Ascending aorta (tissue), 2 donors: ENCODE measurements at places on chromosomes 4 and X.

- no peaks in the 10 kb centered on the region for H3K27me3 ChIP-seq
- peaks cover 6% of the 10 kb centered on the region for H3K4me1 ChIP-seq
- H3K36me3 ChIP-seq: no peaks in the 10 kb centered on the region
- H3K27ac ChIP-seq: no peak overlapping the region
- H3K4me3 ChIP-seq: no peak overlapping the region
- DNase-seq: no peak
Observed at GRCh38 chr4:101200561-101200960, 146.8 kb downstream of the PPP3CA start.

DNA sequence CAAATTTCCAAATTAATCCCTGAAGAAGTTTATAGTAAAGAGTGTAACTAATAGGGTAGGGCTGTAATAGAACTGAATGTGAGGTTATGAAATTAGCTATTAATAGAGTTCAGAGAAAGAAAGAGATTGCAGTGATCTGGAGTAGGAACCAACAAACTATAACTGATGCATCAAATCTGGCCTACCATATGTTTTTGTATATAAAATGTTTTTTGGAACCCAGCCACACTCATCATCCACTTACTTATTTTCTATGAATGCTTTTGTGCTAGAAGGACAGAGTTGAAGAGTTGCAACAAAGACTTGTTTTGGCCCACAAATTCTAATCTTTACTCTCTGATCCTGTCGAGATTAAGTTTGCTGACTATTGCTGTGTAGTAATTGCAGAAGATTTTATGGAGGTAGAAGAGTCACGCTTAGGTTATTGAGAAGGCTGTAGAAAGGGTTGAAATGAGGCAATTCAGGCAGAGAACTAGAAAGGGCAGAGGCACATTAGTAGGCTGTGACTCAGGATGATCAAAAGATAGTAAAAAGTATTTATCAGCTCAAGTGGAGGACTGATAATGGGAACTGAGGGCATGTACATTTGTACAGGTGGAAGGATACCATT is 298.7 kb upstream of the EMCN start:
- H3K27ac ChIP-seq: no peak overlapping the region
- DNase-seq: no peak

DNA sequence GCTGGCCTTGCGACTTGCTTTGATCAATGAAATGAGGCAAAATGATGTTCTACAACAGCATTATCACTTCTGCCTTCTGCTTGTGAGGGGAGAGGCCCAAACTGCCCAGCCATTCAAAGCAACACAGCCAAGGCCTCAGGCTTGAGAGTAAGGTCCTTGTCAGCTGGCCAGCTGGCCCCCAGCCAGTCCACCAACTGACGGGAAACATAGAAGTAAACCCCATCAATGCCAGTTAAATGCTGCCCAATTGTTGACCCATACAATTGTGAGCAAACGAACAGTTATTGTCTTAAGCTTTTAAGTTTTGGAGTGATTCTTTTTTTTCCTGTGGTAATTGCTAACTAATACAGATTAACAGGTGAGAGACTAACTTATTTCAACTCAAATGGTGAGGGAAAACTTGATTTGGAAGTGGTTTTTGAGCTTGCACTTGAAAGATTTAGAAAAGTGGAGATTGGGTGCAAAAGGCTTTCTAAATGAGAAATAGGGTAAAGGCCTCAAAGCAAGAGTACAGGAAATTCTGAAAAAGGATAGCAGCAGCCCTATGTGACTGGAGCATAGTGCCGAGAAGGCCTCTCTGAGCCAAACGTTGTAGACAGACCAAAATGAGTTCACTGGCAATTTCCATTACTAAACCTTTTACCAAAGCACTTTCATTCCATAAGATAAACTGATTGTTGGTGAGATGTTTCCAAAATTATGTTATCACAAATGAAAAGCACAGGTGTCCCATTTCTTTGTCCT is 66.9 kb downstream of the ARHGEF38 start:
- no peak overlapping the region for H3K27ac ChIP-seq
- DNase-seq: no peak
- no peak overlapping the region for H3K4me3 ChIP-seq
- H3K36me3 ChIP-seq: no peaks in the 10 kb centered on the region
- no peaks in the 10 kb centered on the region for H3K27me3 ChIP-seq
- no peaks in the 10 kb centered on the region for H3K4me1 ChIP-seq

DNA sequence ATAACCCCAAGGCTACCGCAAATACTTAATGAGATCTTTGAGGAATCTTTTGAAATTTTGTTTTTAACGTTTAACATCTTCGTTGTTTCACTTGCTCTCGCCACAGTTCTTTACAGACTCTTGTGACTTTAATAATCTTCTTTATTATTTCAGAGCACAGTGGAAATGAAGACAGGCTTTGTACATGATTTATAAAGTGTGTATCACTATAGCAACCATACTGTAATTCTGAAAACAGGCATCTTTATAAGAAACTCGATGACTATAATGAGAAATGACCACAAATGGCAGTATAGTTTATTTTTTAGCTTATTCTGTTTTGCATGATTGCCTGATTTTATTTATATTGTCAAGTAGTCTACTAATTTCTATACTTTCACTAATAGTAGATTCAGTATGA is 224.4 kb upstream of the GALNTL6 start:
- no peaks in the 10 kb centered on the region for H3K36me3 ChIP-seq
- no peaks in the 10 kb centered on the region for H3K4me1 ChIP-seq
- H3K27ac ChIP-seq: no peak overlapping the region
- H3K4me3 ChIP-seq: no peak overlapping the region

- no peak overlapping the region for H3K27ac ChIP-seq
- no peaks in the 10 kb centered on the region for H3K27me3 ChIP-seq
- no peaks in the 10 kb centered on the region for H3K4me1 ChIP-seq
Observed at GRCh38 chr4:163866728-163867315, 372.3 kb downstream of the TMA16 start.

DNA sequence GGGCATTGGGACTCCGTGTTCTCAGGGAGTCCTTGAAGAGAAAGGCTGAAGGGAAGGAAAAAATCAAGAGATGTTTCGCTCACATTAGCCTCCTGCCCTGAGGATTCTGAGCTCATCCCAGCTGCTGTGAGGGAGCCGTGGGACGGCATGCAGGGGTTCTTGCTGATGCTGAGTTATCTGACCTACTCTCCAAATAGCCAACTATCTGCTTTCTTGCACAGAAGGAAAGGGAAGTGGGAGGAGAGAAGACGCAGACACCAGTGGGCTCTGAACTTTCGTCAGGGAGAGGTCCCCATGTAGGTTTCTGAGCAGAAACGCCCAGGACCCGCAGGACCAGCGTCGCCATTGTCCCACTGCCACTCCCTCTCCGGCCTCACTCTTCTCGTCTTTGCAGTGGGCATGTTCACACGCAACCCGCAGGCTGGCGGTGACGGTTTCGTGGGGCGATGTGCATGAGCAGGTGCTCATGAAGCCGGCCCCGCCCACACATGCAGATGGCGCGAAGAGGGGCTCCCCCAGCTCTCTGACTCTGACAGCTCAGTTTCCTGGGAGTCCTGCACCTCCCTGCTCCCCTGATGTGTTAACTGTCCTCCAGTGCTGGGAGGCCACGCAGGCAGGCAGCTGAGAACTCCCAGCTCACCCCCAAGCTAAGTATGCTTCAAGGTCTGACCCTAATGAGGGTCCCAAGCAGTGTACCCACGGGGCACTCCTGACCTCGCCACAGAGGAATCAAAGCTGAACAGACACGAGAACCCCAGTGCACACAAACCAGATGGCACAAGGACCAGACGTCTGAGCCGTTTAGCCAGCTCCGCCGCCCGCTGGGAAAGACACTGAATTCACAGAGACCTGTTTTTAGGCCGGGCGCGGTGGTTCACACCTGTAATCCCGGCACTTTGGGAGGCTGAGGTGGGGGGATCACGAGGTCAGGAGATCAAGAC is 13.6 kb upstream of the ABLIM2 start:
- DNase-seq: no peak
- no peaks in the 10 kb centered on the region for H3K27me3 ChIP-seq
- no peak overlapping the region for H3K27ac ChIP-seq

GRCh38 chr4:188190461-188190860 is 51.2 kb downstream of the TRIML1 start:
- H3K27ac ChIP-seq: no peak overlapping the region
- no peak overlapping the region for H3K4me3 ChIP-seq
- no peaks in the 10 kb centered on the region for H3K27me3 ChIP-seq
- peaks cover 13% of the 10 kb centered on the region for H3K4me1 ChIP-seq

DNA sequence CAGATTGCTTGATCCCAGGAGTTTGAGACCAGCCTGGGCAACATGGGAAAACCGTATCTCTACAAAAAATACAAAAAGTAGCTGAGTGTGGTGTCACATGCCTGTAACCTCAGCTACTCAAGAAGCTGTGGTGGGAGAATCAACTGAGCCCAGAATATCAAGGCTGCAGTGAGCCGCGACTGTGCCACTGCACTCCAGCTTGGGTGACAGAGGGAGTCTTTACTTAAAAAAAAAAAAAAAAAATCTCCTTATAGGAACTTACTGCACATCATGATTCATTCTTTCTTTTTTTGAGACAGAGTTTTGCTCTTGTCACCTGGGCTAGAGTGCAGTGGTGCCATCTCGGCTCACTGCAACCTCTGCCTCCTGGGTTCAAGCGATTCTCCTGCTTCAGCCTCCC is 24.3 kb downstream of the UPF3B start:
- no peak for DNase-seq
- H3K4me1 ChIP-seq: no peaks in the 10 kb centered on the region
- no peak overlapping the region for H3K4me3 ChIP-seq
- H3K27ac ChIP-seq: no peak overlapping the region
- no peaks in the 10 kb centered on the region for H3K27me3 ChIP-seq
- no peaks in the 10 kb centered on the region for H3K36me3 ChIP-seq

GRCh38 chr4:188485906-188486305 is 346.7 kb downstream of the TRIML1 start:
- no peak overlapping the region for H3K4me3 ChIP-seq
- no peaks in the 10 kb centered on the region for H3K4me1 ChIP-seq
- H3K27ac ChIP-seq: no peak overlapping the region
- no peaks in the 10 kb centered on the region for H3K27me3 ChIP-seq

DNA sequence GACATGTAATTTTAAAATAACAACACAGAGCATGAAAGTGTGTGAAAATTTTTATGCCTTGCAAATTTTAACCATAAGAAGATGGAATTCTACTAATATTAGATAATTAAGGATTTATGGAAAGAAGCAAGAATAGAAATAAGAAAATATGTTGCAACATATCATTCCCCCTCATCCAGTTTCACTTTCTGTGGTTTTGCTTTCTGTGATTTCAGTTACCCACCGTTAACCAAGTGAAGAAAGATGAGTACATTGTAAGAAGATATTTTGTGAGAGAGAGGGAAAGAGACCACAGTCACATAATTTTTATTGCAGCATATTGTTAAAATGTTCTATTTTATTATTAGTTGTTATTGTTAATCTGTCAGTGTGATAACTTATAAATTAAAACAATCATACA is 77.9 kb downstream of the ADAM29 start:
- H3K4me3 ChIP-seq: no peak overlapping the region
- no peaks in the 10 kb centered on the region for H3K27me3 ChIP-seq
- H3K36me3 ChIP-seq: no peaks in the 10 kb centered on the region
- H3K4me1 ChIP-seq: no peaks in the 10 kb centered on the region
